Omental fat pad (tissue), 4 donors: ENCODE measurements at places on chromosomes 3 and 15. TPM values are rescaled to one million over a fixed set of nuclear protein-coding genes. Genes with fewer than 3 reads are reported as not detected.

INKA1 gene
- 9.9 TPM for total RNA-seq

HGD gene
- total RNA-seq = not detected

SCAMP5 gene
- 4.6 TPM for total RNA-seq

CTXN2 gene
- total RNA-seq = not detected

PSTPIP1 gene
- total RNA-seq = 38.5 TPM

NCBP2 gene
- 38.0 TPM for total RNA-seq

SKOR1 gene
- total RNA-seq = 0.24 TPM

ATP13A5 gene
- total RNA-seq = not detected

MAGI1 gene
- total RNA-seq = 38.8 TPM

ILDR1 gene
- not detected for total RNA-seq

DNASE1L3 gene
- 5.3 TPM for total RNA-seq

CRABP1 gene
- not detected for total RNA-seq

KLHDC8B gene
- total RNA-seq = 71.4 TPM

C3orf85 gene
- total RNA-seq = not detected

EXOSC7 gene
- 37.7 TPM for total RNA-seq

ACP3 gene
- 2.0 TPM for total RNA-seq

FOXL2NB gene
- not detected for total RNA-seq

TMC3 gene
- total RNA-seq = not detected

MUC20 gene
- total RNA-seq = 5.0 TPM
